ENCODE measurements at places on chromosomes 1 and 21.

GRCh38 chr1:90605070-90605469 lies 112.0 kb downstream of the BARHL2 start:
- DNase-seq: no peak

DNA sequence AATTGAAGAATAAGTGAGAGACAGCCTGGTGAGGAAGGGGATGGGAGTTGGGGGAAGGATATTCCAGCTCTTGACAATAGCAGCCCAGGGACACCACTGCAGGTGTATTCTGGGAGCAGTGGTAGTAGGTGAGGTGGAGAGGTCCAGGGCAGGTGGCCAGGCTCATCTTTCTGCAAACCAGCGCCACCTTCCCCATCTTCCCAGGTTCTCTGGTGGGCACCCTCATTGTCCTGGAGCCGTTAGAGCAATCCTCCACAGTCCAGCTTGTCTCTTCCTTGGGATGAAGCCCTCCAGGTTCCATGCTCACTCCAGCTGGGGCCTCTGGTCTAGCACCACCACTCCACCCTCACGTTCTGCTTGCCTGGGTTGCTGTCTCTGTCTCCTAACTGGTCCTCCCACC lies 97.0 kb downstream of the IER5 start:
- DNase-seq: no peak

- no peak for DNase-seq
Observed at GRCh38 chr1:19448491-19449439, 36.6 kb downstream of the CAPZB start.

GRCh38 chr1:15243275-15244043 lies 3.6 kb upstream of the FHAD1 start:
- no peak for DNase-seq

DNA sequence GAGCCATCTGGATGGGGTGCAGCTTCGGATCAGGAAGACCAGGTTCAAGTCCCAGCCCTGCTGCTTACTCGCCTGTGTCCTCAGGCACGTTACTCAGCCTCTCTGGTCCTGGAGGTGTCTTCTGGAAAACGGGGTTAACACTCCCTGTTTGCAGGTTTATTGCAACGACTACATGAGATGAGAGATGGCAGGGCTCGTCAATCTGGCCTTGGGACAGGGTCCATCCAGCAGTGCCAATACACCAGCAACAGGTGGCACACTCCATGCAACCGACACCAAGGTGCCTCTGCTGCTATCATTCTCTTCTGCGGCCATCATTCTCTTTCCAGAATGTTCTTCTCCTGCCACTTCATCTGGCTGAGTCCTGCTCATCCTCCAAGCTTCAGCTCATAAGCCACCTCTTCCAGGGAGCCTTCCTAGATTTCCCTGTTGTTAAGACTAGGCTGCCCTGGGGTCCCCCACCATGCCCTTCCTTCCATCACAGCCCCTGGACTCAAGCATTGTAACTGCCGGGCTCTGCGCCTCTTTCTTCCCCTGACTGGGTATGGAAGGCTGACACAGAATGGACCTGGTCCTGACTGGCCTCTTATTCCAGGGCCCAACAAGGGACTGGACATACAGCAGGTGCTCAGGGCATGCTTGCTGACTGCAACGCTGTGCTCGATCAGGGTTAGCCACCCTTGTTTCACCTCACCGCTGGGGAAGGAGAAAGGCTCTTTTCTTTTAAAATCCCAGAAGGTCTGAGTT lies 87.4 kb downstream of the DMRTB1 start:
- DNase-seq: no peak

GRCh38 chr1:9996624-9997582 lies at the start of gene RBP7:
Gene RBP7, plus strand, starts transcription at chr1:9997228. Its CDS starts 31 bp downstream, at chr1:9997259.
- no peak for DNase-seq

- DNase-seq: no peak
Observed at GRCh38 chr1:230047114-230047865, 19.7 kb upstream of the GALNT2 start.

- peak; percentile 3 for DNase-seq
Observed at GRCh38 chr1:108828074-108828961, 28.6 kb downstream of the AKNAD1 start.

DNA sequence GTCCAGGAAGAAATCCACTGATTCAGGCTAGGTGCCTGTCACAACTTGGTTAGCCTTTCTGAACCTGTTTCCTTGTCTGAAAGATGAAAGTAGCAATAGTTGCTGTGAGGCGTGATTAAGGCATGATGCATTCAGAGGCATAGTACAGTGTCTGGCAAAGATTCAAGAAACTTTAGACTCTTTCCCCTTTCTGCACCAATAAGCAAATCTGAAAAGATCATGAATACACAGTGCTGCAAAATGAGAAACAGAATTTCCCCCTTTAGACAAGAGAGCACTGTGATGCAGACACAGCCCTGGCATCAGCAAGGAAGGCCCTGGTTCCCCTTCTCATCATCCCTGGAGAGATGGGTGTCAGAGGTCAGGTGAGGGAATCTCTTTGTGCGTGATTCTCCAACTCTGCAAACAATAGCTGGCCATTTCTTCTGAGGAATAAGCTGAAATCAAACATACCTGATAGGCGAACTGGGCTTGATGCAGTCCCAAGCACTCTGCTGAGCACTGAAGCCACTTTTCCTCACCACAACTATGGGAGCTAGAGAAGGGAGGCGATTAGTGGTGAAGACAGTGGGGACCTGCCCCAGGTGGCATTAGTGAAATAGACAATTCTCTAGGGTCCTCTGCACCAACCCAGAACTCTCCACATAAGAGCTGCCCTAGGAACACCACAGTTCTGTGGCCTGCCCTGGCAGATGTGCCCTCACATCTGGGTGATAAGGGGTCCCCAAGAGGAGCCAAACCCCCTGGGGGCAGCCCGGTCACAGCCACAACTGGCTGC lies 41.7 kb downstream of the ITPKB start:
- DNase-seq: no peak

DNA sequence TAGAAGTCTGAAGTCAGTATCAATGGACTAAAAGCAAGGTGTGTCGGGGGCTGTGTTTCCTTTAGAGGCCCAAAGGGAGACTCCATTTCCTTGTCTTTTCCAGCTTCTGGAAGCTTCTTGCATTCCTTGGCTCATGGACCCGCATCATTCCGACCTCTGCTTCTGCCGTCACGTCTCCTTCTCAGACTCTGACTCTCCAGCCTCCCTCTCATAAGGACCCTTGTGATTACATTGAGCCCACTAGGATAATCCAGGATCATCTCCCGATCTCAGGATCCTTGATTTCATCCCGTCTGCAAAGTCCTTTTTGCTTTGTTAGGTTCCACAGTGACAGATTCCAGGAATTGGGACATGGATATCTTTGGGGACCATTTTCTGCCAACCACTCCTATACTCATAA lies 265.8 kb upstream of the CSF3R start:
- no peak for DNase-seq

All from NCI-H1417 treated with DMSO at 0.1 percent for 48 hours (cell line).